ENCODE measurements at places on chromosomes 13 and 19.

DNA sequence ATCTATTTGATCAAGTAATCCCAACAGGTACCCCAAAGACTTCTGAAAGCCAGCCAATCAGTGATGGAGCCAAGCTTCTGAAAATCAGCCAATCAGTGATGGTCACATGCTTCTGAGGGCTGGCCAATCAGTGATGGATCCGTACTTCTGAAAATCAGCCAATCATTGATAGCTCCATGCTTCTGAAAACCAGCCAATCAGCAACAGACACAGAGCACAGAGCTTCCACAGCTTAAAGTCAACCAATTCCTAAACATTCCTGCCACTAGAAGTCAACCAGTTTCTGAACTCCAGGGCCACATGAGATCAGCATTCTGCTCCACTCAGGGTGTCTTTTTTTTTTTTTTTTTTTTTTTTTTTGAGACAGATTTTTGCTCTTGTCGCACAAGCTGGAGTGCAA is 8.2 kb upstream of the HSD17B14 start:
- DNase-seq, result no peak

DNA sequence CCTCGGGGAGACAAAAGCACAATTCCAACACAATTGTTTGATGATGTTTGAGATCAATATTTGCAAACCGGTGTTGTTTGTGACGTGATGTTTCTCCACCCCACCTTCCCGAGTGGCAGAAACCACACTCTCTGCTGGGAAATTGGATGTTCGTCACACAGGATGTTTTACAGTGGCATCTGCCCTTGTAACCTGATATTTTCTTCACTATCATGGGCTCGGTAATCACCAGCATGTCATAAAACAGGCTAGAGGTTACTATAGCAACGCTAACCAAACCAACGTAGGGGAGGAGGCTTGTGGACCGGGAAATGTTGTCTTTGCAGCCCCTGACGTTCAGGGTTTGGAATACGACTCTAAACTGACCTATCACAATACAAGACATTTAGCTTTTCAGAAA is 454.5 kb downstream of the IRS2 start:
- no peak for DNase-seq

DNA sequence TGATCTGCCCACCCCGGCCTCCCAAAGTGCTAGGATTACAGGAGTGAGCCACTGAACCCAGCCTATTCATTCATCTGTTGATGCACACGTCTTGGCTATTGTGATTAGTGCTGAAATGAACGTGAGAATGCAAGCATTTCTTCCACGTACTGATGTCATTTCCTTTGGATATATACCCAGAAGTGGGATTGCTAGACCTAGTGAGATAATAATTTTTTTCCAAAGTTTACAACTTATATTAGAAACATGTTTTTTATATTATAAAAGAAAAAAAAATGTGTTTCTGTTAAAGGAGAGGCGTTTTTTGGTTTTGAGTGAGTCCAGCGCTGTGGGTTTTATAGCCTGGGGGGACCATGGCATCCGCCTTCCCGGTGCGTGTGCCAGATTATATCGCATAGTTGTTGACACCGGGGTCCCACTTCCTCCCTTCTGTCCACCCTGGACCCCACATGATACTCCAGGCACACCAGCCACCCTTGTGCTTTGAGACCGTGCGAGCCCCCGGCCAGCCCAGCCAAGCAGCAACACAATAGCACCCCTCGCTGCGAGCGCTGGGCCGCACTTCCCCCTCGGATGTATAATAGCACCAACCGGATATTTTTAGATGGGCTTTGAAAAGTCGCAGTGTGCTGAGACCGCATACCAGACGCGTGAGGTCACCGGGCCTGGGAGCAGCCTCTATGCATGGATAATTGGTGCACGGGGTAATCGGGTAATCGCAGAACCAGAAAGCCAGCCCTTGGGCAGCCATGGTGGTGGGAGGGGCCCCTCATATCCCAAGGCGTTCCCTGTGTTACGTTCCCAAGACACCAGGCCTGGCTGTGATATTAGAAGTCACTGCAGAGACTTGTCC is 59.6 kb downstream of the MYO9B start:
- DNase-seq, result peak; percentile 36

- no peak for DNase-seq
Observed at GRCh38 chr13:58547419-58547818, 915.9 kb downstream of the PCDH17 start.

DNA sequence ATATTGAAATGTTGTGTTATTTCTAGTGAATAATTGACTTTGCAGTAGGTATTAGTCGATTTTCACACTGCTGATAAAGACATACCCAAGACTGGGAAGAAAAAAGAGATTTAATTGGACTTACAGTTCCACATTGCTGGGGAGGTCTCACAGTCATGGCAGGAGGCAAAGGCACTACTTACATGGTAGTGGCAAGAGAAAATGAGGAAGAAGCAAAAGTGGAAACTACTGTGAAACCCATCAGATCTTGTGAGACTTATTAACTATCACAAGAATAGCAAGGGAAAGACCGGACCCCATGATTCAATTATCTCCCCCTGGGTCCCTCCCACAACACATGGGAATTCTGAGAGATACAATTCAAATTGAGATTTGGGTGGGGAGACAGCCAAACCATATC is 9.9 kb upstream of the C5AR2 start:
- DNase-seq, result no peak

DNA sequence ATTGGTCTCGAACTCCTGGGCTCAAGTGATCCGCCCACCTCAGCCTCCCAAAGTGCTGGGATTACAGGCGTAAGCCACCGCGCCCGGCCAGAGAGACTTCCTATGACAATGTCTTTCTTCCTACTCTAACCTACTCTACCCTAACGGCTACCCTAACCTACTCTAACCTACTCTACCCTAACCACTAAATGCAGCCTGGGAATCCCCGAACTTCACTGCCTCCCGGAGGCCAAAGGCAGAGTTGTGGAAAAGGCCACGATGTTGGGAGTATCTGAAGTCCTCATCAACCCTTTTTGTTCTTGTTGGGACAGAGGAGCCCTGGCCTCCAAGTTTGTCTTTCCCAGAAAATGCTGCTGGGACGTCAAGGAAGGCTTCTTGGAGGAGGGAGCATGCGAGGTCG is 967 bp upstream of the NR2C2AP start:
- DNase-seq, result no peak

DNA sequence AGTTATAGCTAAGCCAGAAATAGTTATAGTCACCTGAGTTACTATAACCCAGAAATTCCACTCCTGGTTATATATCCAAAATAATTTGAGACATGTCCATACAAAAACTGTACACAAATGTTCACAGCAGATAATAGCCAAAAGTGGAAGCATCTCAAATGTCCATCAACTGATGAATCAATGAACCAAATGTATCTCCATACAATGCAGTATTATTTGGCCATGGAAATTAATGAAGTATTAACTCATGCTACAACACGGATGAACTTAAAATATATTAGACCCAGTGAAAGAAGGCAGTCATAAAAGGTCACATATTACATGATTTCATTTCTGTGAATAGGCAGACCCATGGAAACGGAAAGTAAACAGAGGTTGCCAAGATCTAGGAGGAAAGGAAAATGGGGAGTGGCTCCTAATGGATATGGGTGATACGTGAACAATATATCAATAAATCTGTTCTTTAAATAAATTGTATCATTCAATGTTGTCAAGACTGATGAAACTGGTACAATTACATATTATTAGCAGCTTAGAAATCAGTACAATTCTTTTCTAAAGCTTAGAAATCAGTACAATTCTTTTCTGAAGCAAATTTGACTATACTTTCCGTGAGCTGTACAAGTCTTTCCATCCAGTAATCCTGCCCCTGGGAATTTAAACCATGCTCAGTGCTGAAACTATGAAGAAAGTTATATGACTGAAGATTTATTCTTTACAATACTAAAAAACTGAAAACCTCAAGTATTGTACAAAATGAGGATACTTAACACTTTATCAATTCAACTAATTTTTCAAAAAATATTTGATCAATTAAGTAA is 47.0 kb upstream of the DIAPH3 start:
- DNase-seq, result no peak

DNA sequence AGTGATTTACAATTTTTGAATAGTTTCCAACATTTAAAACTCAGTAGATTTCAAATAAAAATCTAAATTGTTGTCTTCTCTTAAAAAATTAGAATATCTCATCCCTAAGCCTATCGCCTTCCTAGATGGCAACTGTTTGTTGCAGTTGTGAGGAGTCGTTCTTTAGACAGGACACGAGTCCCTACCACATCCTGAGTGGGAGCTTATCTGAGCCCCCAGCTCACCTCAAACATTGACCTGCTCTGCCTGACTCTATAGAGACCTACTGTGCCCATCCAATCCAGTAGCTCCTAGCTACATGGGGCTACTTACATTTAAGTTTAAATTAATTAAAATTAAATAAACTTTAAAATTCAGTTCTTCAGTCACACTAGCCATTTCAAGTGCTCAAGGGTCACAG is 434.7 kb downstream of the FOXO1 start:
- DNase-seq, result no peak

- no peak for DNase-seq
Observed at GRCh38 chr19:5617080-5617479, 5.5 kb downstream of the SAFB2 start.

DNA sequence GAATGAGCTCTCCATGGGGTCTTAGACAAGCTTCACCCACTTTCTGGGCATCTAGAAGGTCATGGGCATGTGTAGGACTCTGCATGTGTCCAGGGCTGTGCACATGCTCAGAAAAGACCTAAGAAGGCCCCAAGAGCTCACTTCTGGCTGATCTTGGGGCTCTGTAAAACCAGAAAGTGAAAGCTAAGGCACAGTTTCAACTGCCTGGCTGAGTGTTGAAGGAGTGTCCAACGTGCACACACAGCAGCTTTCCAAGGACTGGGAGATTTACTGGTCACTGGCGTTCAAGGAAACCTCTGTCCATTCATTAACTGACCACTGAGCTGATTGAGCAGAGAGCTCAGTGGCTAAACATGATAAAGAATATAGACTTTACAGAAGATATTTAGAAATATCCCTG is 137.9 kb downstream of the KATNAL1 start:
- no peak for DNase-seq

- no peak for DNase-seq
Observed at GRCh38 chr19:38361633-38362075, 12.7 kb upstream of the PSMD8 start.

DNA sequence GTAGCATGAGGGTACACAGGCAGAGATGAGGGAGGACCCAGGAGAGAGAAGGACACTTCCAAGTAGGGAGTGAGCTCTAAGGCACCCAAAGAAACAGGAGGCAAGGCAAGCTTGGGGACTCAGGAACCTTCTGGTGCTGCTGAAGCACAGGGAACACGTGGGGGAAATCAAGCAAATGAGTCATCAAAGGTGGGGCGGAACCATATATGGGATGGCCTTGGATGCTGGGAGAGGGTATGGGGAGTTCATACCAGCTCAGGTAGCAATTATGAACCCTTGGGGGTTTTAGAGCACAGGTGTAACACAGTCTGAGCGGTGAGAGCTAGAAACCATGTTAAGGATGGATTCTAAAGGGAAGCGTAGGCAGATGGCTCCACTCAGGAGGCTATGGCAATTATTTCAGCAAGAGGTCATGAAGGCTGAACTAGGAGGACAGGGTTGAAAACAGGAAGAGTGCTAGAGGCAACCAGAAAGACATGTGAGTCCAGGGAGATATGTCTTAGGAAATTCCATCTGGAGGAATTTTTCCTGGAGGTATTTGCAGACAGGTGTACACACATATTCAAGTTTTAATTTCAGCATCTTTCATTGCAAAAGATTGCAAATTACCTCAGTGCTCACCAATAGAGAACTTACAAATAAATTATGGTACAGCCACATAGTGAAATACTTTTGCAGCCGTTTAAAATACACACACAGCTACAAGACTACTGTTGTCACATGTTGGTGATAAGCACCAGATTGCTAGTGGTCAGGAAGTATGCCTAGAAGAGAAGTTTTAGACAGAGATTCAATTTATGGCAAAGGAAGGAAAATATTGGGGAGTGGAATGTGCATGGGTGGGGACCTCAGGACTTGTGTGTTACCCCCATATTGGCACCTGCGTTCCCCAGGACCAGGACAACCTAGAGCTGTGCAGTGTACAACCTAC is 77.0 kb downstream of the STARD13 start:
- DNase-seq, result no peak

Measured in GM18507 (cell line).